AG09319 (cell line): ENCODE measurements at places on chromosomes 6 and 20.
A peak's percentile ranks its signal among the peaks of the same experiment; 100 is the strongest.

- DNase-seq: no peak
Observed at GRCh38 chr6:124783344-124783743, 178.9 kb upstream of the RNF217 start.

- DNase-seq: no peak
Observed at GRCh38 chr6:104606361-104606760, 253.4 kb downstream of the HACE1 start.

GRCh38 chr6:96631248-96631647 is 68.3 kb downstream of the FHL5 start:
- no peak for DNase-seq

DNA sequence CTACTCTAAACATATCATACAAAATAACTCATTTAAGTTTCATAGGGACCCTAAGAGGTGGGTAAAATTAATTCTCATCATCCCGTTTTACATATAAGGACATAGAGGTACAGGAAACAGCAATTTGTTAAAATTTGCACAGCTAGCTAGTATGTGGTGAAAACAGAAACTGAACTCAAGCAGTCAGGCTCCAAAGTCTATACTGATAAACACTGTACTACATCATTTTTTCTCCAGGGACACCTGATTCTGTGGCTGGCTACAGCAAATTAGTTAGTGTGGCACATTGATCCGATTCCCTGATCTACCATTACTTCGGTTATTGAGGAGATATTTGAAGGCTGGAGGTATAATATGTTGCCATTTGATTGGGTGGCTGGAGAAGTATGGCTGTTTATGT is 36.2 kb upstream of the E2F3 start:
- no peak for DNase-seq

- peak; percentile 28 for DNase-seq
Observed at GRCh38 chr6:131107151-131107550, 28.1 kb upstream of the AKAP7 start.
